ENCODE measurements at places on chromosomes 4 and X.

- peaks cover 14% of the 10 kb centered on the region for H3K4me1 ChIP-seq
- no peak overlapping the region for H3K4me3 ChIP-seq
- ATAC-seq, result no peak
- H3K36me3 ChIP-seq, result peaks cover 8% of the 10 kb centered on the region
Observed at GRCh38 chrX:110192516-110192915, 125.4 kb downstream of the AMMECR1 start.

DNA sequence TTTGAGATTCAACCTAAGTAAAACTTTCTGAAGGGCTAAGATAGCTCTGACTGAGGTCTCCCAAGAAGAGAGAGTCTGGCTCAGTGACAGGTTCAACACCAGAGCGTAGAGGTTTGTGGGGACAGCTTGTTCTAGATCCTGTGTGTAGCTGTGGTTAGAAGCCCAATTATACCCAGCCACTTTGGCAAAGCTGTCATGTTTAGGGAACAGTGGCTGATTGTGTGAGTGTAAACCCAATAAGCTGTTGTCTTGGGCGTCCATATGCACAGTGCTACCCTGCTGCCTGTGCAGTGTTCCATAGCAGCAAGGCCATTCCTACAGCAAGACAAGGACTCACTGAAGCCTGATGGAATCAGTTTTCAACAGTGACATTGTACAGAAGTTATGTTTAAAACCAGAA lies 11.2 kb upstream of the SCRG1 start:
- no peaks in the 10 kb centered on the region for H3K27me3 ChIP-seq
- no peak overlapping the region for H3K4me3 ChIP-seq
- no peak overlapping the region for H3K27ac ChIP-seq
- peaks cover 7% of the 10 kb centered on the region for H3K36me3 ChIP-seq
- H3K4me1 ChIP-seq, result peaks cover 8% of the 10 kb centered on the region
- ATAC-seq, result no peak

GRCh38 chrX:123361371-123361770 lies 177.3 kb downstream of the GRIA3 start:
- H3K4me3 ChIP-seq, result no peak overlapping the region
- peaks cover 8% of the 10 kb centered on the region for H3K27me3 ChIP-seq
- no peaks in the 10 kb centered on the region for H3K4me1 ChIP-seq
- no peaks in the 10 kb centered on the region for H3K36me3 ChIP-seq
- H3K27ac ChIP-seq, result no peak overlapping the region

DNA sequence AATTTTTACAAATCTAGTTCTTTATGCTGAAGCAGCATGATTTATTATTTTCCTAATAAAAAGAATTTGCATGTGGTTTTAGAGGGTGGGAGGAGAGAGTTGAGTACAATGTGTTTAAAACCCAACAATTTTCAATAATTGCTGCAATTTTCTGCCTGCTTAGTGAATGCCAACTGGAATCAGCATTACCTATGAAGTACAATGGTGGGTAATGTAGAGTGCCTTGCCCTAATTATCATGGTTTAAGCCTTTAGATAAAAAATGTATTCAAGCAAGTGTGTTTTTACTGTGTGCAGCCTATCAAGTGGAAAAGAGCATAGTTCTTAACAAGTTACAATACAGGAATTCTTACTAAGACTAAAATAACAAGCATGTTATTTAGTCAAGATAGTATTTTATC lies 77.9 kb upstream of the ANKRD50 start:
- no peaks in the 10 kb centered on the region for H3K27me3 ChIP-seq
- no peaks in the 10 kb centered on the region for H3K36me3 ChIP-seq
- H3K4me1 ChIP-seq, result no peaks in the 10 kb centered on the region
- H3K4me3 ChIP-seq, result no peak overlapping the region

DNA sequence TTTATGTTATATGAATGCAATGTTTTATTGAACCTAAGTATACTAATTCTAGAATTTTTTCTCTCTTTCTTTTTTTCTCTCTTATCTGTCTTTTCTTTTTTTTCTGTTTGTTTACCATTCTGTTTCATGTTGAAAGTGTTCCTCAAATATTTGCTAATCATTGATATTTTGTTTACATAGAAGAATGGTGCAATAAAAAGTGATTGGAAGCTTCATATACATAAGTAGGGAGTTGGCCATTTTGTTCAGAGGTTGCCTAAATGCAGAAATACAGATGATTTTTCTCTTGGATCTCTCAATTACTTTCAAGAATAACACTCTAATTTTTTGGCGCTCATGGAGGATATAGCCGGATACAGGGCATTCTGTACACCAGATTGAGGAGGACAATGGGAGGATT lies 5.7 kb upstream of the SERTM2 start:
- no peaks in the 10 kb centered on the region for H3K36me3 ChIP-seq
- no peaks in the 10 kb centered on the region for H3K4me1 ChIP-seq
- H3K27me3 ChIP-seq, result peaks cover 8% of the 10 kb centered on the region
- no peak for ATAC-seq
- no peak overlapping the region for H3K27ac ChIP-seq

DNA sequence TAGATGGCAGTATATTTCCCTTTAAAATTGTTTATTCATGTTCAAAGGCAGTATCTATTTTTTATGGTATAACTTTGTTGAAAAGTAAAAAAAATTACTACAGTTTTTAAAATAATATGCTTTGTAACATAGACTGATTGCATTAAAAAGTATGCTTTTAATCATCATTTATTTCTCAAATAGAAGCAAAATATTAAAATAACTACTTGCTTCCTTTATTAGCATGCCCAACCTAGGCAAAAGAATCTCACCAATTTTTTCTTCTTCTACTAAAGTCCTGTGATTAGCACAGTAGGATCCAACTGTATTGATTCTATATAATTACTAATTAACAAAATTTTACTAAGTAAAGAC lies 69.6 kb upstream of the NFKB1 start:
- ATAC-seq, result no peak
- peak overlapping the region; percentile 81 for H3K27ac ChIP-seq
- H3K4me1 ChIP-seq, result no peaks in the 10 kb centered on the region
- H3K4me3 ChIP-seq, result peak overlapping the region; percentile 81
- H3K36me3 ChIP-seq, result no peaks in the 10 kb centered on the region

- no peaks in the 10 kb centered on the region for H3K27me3 ChIP-seq
- H3K4me1 ChIP-seq, result peaks cover 12% of the 10 kb centered on the region
- peaks cover 30% of the 10 kb centered on the region for H3K36me3 ChIP-seq
Observed at GRCh38 chr4:8227201-8227770, 28.2 kb downstream of the SH3TC1 start.

GRCh38 chrX:72358313-72358712 lies 52.6 kb upstream of the CITED1 start:
- ATAC-seq, result no peak
- no peaks in the 10 kb centered on the region for H3K27me3 ChIP-seq
- H3K27ac ChIP-seq, result no peak overlapping the region
- peaks cover 5% of the 10 kb centered on the region for H3K4me1 ChIP-seq
- H3K4me3 ChIP-seq, result no peak overlapping the region

DNA sequence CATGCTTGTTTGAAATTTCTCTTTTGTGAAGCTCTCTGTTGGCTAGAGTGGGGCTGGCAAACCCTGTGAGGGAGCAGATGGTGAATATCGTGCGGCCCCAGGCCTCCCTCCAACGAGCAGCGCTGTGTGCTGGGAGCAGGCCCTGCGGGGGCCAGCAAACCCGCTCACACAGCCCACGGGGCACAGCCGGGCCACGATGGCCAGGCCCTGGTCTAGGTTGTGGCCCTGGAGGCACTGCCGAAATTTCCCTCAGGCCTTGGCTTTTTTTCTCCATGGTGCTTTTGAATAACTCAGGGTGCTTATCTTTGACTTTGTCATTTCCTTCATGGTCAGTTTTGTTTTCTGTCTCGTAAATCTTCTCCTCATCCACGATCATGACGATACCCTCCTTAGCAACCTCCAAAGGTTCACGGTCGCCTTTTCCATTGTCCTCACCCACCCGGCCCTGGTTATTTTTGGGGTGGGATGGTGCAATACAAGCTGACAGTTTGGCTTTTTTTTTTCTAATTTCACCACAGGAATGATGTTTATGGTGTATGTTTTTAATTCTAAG lies 20.7 kb downstream of the PCGF3 start:
- no peaks in the 10 kb centered on the region for H3K4me1 ChIP-seq
- H3K27me3 ChIP-seq, result no peaks in the 10 kb centered on the region
- ATAC-seq, result no peak
- no peak overlapping the region for H3K4me3 ChIP-seq
- H3K27ac ChIP-seq, result no peak overlapping the region
- H3K36me3 ChIP-seq, result peaks cover 13% of the 10 kb centered on the region

DNA sequence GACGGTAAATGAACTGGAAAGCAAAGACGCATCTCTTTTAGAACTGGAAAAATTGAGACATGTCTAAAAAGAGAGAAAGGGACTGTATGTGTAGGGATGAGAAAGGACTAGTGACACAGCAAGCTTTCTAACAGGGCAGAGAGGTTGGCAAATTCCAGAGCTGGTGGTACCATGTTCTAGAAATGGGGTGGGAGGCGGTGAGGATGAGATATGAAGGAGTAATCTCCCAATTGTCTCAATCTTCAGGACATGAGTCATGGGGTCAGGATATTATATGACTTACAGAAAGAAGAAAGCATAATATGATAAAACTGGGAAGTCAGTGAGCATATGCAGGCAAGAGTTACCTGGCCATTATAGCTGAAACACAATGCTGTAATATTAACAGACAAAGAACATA lies 14.2 kb downstream of the TAB3 start:
- no peak overlapping the region for H3K27ac ChIP-seq
- H3K4me3 ChIP-seq, result no peak overlapping the region
- H3K4me1 ChIP-seq, result peaks cover 8% of the 10 kb centered on the region
- no peak for ATAC-seq
- H3K27me3 ChIP-seq, result no peaks in the 10 kb centered on the region
- peaks cover 16% of the 10 kb centered on the region for H3K36me3 ChIP-seq

- ATAC-seq, result no peak
- no peaks in the 10 kb centered on the region for H3K4me1 ChIP-seq
- no peak overlapping the region for H3K27ac ChIP-seq
- H3K27me3 ChIP-seq, result no peaks in the 10 kb centered on the region
- H3K4me3 ChIP-seq, result no peak overlapping the region
Observed at GRCh38 chrX:91122151-91122694, 312.4 kb upstream of the PABPC5 start.

DNA sequence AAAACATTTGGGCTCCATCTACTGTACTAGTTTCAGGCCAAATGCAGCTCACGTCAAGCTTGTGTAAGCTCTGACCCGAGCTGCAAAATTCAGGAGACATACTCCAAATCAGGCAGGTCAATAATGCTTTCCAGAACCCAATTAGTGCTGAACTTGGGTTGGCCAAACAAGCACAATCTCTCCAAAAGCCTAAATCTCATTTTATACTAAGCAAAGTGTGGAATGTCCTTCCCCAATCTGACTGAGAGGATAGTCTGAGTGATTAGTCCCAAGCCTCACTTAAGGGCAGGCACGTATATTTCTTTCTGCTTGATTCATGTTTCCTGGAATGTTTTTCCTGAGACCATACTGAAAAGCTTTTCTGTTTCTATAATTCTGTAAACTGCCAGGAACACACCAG lies 79.9 kb downstream of the NKX6-1 start:
- no peak overlapping the region for H3K4me3 ChIP-seq
- no peak overlapping the region for H3K27ac ChIP-seq
- no peaks in the 10 kb centered on the region for H3K27me3 ChIP-seq
- no peaks in the 10 kb centered on the region for H3K36me3 ChIP-seq
- no peaks in the 10 kb centered on the region for H3K4me1 ChIP-seq
- no peak for ATAC-seq

GRCh38 chrX:18031726-18032375 lies 170.8 kb upstream of the RAI2 start:
- H3K27ac ChIP-seq, result no peak overlapping the region
- H3K27me3 ChIP-seq, result no peaks in the 10 kb centered on the region
- H3K36me3 ChIP-seq, result no peaks in the 10 kb centered on the region
- no peaks in the 10 kb centered on the region for H3K4me1 ChIP-seq
- H3K4me3 ChIP-seq, result no peak overlapping the region

DNA sequence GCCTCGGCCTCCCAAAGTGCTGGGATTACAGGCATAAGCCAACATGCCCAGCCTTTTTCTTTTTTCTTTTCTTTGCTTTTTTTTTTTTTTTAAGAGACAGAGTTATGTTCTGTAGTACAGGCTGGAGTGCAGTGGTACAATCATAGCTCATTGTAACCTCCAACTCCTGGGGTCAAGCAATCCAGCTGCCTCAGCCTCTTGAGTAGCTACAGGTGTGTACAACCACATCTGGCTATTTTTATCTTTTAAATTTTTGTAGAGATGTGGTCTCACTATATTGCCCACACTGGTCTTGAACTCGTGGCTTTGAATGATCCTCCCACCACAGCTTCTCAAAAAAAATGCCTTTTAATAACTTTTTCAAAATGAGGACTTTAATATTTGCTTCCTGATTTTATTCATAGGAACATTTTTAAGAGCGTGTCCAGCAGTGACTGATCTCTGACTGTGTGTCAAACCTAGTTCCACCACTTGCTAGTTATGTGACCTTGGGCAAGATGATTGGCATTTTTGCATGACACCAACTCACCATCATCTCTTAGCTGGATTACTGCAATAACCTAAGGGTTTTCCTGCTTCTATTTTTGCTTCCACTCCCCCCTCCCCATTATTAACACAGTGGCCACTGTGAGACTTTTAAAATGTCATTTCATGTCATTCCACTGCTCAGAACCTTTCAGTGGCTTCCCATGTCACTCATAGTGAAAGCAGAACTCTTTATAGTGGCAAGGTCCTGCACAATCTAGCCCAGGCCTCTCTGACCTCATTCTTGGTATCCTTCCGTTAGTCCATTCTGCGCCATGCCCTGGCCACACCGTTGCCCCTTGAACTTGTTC lies 4.5 kb upstream of the TNIP3 start:
- H3K27me3 ChIP-seq, result no peaks in the 10 kb centered on the region
- peak; percentile 37 for ATAC-seq
- H3K4me1 ChIP-seq, result peaks cover 26% of the 10 kb centered on the region
- H3K27ac ChIP-seq, result no peak overlapping the region
- H3K36me3 ChIP-seq, result no peaks in the 10 kb centered on the region
- no peak overlapping the region for H3K4me3 ChIP-seq

DNA sequence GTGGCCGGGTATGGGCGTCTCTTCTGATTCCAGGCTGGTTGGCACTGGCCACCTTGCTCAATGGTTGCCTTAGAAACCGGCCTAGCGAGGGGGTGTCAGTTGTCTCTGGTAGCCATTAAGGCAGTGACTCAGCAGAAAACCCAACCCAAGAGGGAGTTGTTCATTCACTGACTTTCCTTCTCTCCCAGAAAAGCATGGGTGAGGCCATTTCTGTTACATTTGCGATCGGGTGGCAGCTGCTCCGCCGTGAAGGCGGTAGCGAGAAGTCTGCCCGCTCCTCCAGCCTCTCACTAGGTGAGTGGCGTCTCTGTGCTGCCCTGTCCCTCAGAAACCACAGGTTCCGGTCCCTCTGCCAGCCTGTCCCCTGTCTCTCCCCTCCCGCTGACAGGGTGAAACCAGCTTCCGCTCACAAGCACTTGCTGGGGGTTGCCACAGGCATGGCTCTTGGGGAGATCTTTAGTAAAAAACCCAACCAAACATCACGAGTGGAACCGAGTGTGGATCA lies 17.4 kb downstream of the IRAK1 start:
- H3K27me3 ChIP-seq, result no peaks in the 10 kb centered on the region
- no peaks in the 10 kb centered on the region for H3K4me1 ChIP-seq
- H3K36me3 ChIP-seq, result peaks cover 12% of the 10 kb centered on the region

DNA sequence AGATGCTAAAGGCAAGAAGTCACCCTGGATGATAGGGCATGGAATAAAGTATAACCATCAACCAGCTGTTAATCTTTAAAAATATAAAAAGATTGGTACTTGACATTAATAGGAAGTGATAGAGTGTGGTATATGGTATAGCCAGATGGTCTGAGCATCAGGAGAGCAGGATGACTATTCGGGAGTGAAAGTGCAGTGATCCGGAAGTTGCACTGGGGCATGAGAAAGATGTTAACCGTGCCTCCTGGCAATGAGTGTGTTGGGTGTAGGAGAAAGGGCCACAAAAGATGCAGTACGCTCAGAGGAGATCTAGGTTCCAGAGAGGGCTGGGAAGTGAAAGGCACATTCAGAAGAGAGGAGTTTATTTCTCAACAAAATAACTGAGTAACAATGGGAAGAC lies 65.0 kb downstream of the TSPAN7 start:
- peaks cover 10% of the 10 kb centered on the region for H3K27me3 ChIP-seq
- H3K27ac ChIP-seq, result no peak overlapping the region
- no peak for ATAC-seq
- no peaks in the 10 kb centered on the region for H3K36me3 ChIP-seq
- H3K4me3 ChIP-seq, result no peak overlapping the region
